ENCODE measurements at places on chromosomes 6 and 20. TPM values are rescaled to one million over a fixed set of nuclear protein-coding genes. Genes with fewer than 3 reads are reported as not detected.

Gene ECT2L
- total RNA-seq, result 1.1 TPM

DNA sequence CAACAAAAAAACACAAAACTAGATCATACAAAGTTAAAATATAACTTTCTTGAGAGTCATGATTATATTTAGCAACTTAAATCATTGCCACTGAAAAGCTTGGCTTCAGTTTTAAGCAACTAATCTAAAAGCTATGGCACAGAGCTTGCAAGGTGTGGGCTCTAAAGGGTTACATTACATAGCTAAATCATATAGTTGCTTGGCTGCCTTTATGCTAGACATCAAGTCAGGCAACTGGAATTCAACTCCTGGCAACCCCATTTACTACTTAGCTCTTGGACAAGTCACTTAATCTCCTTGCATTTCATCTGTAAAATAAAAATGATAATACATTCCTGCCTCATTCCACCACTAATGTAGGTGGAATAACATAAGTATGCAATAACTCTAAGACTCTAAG is 40.9 kb upstream of the GCM1 start:
- no peak for DNase-seq

- DNase-seq, result no peak
Observed at GRCh38 chr20:36086767-36087166, 67.8 kb upstream of the EPB41L1 start.

Gene OLIG3
- total RNA-seq, result not detected

DNA sequence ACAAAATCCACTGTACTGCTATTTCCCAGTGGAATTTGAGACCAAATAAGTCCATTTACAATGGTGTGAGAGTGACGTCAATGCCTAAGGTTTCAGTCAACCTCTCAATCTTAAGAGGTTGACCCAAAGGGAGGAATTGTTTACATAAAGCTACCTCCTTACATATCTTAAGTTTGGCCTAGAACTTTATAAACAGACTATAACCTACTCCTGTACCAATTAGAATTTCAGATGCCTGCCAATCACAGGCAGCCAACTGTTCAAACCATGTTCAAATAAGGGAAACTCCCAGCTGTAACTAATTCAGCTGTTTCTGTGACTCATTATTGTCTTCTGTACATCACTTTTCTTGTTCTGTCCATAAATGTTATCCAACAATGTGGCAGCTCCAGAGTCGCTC is 14.5 kb downstream of the LGSN start:
- DNase-seq, result no peak

GRCh38 chr6:1481286-1481685 is 91.9 kb downstream of the FOXF2 start:
- no peak for DNase-seq

DNA sequence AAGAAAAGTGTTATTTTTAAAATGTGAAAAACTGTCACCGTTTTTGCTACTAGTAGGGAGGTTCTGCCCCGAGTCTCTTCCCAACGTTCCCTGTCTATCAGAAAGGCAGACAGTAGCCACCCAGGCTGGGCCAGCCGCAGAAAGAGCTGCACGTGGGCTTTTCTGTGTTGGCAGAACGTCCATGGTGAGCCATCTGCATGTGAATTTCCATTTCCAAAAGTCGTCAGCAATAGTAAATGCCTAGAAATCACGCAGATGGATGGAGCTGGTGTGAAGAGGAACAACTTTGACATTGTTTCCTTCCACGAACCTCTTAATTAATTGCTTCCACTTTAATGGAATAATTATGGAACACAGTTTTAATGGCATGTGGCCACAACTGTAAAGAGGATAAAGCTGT is 97.5 kb downstream of the FAM120B start:
- no peak for DNase-seq

- no peak for DNase-seq
Observed at GRCh38 chr6:110341663-110342596, 16.2 kb downstream of the METTL24 start.

DNA sequence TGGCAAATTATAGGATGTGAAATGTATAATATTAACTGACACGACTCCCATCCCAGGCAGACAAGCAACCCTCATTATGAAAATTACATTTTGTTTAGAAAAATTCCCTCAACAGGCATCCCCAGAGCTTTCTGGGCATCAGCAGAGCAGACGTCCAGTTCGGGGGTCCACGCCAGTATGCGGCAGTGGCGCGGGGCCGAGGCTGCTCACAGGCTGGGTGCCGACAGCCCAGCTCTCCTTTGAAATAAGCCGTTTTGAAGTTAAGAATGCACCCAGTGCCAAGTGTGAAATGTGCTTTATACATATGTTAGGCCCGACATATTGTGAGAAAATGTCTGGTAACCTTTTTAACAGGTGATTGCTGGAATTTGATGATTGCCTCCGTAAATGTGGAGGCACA is 50.4 kb downstream of the RPP40 start:
- no peak for DNase-seq

Gene TMX4
- 114 TPM for total RNA-seq

DNA sequence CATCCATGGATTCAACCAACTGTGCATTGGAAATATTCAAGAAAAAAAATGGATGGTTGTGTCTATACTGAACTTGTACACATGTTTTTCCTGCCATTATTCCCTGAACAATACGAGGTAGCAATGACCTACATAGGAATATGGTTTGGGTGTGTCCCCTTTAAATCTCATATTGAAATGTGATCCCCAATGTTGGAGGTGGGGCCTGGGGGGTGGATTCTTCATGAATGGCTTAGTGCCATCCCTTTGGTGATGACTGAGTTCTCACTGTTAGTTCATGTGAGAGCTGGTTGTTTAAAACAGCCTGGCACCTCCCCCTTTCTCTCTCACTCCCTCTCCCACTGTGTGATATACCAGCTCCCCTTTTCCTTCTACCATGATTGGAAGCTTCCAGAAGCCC is 139.8 kb upstream of the BACH2 start:
- DNase-seq, result no peak

DNA sequence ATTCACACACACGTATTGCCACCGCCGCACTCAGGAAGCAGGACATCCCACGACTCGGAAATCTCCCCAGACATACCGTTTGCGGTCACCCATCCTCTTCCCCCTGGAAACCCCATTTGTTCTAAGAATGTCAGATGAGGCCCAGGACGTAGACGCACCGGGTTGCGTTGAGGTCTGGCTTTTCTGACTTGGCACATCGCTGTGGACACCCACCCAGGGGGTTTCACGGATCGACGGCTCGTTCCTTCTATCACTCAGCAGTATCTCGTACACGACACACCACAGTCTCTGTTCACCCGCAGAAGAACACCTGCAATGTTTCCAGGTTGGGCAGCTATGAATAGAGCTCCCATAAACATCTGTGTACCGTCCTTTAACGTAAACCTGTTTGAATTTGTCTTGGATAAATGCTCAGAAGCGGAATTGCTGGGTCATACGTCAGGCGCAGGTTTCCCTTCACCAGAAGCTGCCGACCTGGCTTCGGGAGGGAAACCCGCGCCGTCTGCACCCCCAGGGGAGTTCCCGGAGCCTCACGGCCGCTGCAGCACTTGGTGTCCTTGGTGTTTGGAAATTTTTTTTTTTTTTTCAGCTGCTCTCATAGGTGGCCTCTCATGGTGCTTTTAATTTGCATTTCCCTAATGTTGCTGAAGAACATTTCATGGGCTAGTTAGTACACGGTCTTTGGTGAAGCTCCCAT is 9.3 kb upstream of the EEF1A2 start:
- peak; percentile 40 for DNase-seq

- DNase-seq, result no peak
Observed at GRCh38 chr6:138393871-138394783, 9.9 kb upstream of the HEBP2 start.

GRCh38 chr20:63624486-63624885 is 2.4 kb downstream of the GMEB2 start:
- no peak for DNase-seq

GRCh38 chr20:62158541-62158940 is 15.0 kb downstream of the SS18L1 start:
- peak; percentile 58 for DNase-seq

GRCh38 chr6:138655828-138656227 is 117.7 kb upstream of the CCDC28A start:
- no peak for DNase-seq

Gene PLAGL1
- total RNA-seq, result 13.1 TPM

DNA sequence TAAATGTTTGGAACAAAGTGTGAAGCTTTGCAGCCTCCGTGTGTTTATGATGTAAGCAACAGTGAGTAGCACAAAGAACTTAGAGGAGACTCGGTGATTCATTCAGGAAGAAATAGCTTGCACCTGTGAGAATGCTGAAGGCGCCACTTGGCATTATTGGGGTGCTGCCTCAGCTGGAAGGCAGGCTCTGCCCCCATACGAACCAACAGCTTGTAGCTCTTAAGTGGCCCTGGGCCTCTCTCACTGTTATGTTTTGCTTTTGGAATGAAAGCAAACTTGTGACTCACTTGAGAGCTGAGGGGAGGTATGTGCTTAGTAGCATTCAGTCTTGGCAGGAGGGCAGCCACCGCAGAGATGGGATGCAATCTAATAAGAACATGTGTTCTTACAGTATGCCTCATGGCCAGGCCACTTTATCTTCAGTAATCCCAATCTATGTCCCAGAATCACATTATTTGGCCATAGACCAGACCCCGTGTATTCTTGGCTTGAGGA is 310.7 kb downstream of the EYA4 start:
- DNase-seq, result peak; percentile 73

GRCh38 chr20:50034567-50035180 is 51.9 kb downstream of the SNAI1 start:
- DNase-seq, result peak; percentile 78

- no peak for DNase-seq
Observed at GRCh38 chr6:5439749-5440148, 178.4 kb downstream of the FARS2 start.

DNA sequence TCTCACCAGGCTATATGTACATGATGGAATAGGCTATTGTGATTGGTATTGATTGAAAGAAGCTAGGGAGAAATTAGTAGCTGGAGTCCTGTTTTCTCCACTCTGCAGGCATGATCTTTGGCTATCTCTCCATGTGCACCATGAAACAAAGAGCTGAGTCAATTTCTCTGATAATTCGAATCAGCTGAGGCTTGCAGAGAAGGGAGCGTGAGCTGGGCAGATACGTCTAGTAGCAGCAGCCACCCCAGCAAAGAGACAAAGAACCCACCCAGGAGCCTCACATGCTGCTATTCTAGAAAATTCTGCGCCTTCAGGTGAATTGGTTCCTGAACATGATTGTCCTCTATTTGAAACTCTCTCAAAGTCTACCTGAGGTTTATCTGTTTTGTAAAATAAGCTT is 6.9 kb upstream of the SGK1 start:
- DNase-seq, result no peak

DNA sequence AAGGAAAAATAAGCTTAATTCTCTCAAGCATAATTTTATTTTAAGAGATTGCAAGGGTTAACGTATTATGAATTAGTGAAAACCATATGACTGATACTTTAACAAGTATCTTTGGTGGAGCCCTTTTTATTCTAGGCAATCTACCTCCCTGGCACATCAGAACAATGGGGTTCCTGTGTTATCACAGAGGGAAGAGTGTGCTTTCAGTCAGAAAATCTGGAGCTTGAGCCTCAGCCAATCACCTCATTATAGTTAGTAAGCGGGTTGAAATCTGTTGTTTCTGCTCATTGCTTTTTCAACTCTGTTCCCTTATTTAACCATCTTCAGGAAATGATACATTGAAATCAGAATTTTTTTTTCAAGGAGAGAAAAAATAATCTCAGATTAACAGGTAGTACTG is 391 bp downstream of the ADGRF1 start:
- no peak for DNase-seq

DNA sequence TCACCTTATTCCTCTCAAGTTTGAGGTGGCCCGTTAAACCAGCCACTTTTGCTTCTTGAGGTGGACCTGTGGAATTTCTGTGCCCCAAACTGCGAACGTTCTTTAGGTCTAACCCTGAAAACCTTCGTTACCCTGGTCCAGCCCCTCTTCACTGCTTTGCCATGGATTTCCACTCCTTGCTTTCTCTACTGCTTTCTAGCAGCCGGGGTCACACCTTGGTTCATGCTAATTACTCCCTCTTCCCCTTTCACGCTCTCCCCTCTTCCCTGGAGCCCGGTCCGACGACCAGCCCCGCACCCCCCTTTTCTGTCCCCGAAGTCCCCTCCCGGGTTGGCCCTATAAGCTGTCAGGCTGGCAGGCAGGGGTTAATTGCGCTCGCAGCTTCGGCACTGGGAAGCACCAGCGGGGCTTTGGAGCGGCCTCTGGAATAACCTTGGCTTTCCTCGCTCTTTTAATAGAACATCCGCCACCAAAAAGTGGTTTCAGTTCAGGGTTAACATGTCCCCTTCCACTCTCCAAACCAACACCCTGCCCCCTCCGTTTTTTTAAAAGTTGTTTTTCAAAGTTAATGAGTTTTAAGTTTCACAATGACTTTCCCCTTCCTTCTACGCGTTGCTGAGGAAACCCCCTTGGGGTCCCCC is 1.4 kb upstream of the HIVEP1 start:
- DNase-seq, result peak; percentile 85

Gene RRAGD
- 126 TPM for total RNA-seq

Gene CLVS2
- not detected for total RNA-seq

DNA sequence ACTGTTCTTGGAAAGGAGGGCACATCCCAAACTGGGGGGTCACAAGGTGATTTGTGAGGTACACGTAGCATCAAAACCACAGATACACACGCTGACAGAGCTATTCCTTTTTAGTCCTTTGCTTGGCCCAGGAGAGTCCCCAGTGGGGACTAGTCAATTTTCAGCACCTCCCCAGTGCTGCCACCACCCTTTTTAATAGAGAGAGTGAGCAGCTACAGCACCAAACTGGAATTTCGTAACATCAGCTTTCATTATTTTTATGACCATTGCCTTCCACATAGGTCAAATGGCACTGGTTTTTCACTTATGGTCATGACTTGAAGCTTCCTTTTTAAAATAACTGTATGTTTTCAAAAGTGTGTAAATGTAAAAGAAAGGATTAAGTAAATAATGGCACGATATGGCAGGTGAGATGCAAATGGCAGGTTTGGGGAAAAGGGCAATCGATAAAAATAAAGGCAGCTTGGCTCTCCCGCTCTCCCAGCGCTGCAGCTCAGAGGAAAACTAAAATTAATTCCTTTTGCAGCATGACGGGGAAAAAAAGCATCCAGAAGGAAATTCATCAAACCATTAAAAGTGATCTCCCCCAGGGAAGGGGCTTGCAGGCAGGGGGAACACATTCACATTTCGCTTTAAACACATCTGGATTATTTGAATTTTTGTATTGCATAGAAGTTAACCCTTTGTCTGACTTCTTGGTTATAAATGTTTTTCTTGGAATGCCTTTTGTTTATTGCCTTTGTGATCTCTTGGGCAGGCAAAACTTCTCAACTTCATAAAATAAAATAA is 95.2 kb downstream of the ANKRD60 start:
- no peak for DNase-seq

Gene DEFB132
- not detected for total RNA-seq

Gene TAGAP
- total RNA-seq, result 1.7 TPM

Gene MCHR2
- not detected for total RNA-seq

Gene CPNE5
- 10.9 TPM for total RNA-seq

- DNase-seq, result no peak
Observed at GRCh38 chr6:4912559-4912958, 91.3 kb downstream of the RPP40 start.

GRCh38 chr6:169427856-169428255 is 174.2 kb upstream of the THBS2 start:
- no peak for DNase-seq

Data from Right ventricle myocardium inferior (tissue), 1 donor.